T-helper 17 cell (primary cell): ENCODE measurements at places on chromosomes 7 and 10. TPM values are rescaled to one million over a fixed set of nuclear protein-coding genes. Genes with fewer than 3 reads are reported as not detected.

GRCh38 chr10:16242446-16242845, 194.4 kb upstream of the PTER start:
- H3K4me3 ChIP-seq = no peak overlapping the region
- peaks cover 14% of the 10 kb centered on the region for H3K27me3 ChIP-seq
- H3K27ac ChIP-seq = no peak overlapping the region
- H3K4me1 ChIP-seq = no peaks in the 10 kb centered on the region
- DNase-seq = no peak

DNA sequence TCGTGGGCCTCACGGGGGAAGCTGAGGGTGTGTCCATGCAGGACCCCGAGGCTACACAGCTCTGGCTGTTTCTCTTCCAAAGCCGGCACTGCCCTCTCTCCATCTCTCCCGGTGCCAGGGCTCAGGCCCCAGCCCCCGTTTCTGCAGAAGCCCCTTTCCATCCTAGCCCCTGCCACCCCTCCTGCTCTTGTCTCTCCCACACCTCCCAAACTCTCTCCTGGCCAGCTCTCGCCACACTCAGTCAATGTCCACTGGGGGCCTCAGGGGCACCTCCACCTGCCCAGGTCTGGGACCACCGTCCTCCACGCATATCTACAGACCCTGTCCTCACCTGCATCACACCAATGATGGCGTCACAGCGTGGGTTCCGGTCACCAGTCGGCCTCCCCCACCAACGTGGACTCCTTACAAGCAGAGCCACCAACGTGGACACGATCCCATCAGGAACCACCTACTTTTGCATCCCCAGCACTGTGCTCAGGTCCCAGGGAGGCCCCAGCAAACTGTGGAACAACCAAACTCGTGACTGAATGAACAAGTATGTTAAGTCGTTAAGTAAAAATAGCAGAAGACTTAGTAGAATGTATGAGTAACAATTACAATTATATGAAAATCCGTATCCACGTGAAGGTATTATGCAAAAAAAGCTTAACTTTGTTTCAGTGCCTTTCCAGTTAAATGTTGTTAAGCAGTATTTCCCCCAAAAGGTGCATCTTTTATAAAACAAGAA, 38.4 kb downstream of the DIP2C start:
- H3K4me3 ChIP-seq = no peak overlapping the region
- DNase-seq = no peak
- H3K27ac ChIP-seq = no peak overlapping the region
- H3K27me3 ChIP-seq = peaks cover 7% of the 10 kb centered on the region

GRCh38 chr10:1133495-1134045, 77.4 kb downstream of the WDR37 start:
- no peak for DNase-seq
- H3K4me3 ChIP-seq = peak overlapping the region; percentile 26
- H3K36me3 ChIP-seq = peaks cover 2% of the 10 kb centered on the region
- H3K27me3 ChIP-seq = no peaks in the 10 kb centered on the region
- H3K27ac ChIP-seq = peak overlapping the region; percentile 2
- peaks cover 6% of the 10 kb centered on the region for H3K4me1 ChIP-seq

DNA sequence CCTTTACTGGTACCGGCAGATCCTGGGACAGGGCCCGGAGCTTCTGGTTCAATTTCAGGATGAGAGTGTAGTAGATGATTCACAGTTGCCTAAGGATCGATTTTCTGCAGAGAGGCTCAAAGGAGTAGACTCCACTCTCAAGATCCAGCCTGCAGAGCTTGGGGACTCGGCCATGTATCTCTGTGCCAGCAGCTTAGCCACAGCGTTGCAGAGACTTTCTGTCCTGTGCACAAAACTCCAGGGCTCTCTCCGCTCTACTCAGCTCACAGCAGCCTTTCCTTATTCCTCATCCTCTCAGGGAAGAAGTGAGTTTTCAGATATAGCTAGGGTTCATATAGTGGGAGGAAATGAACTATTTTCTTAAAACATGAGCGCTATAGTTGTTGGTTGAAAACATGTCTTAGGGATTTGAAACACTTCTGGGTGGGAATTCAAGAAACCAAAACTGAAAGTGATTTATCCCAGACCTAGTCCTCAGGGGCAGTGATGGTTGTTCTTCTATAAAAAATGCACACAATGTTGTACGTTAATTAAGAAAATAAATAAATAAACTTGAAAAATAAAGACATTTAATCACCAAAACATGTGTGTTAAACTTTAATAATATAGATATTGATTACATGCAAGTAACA, 150.2 kb upstream of the PRSS58 start:
- DNase-seq = no peak
- H3K27ac ChIP-seq = no peak overlapping the region
- no peak overlapping the region for H3K4me3 ChIP-seq
- H3K4me1 ChIP-seq = peaks cover 8% of the 10 kb centered on the region

AKR1D1 gene
- total RNA-seq = not detected

ITIH2 gene
- not detected for total RNA-seq

HGF gene
- total RNA-seq = 0.37 TPM
